ENCODE measurements at places on chromosomes 6 and 20. TPM values are rescaled to one million over a fixed set of nuclear protein-coding genes. Genes with fewer than 3 reads are reported as not detected.

CPNE5 gene
- total RNA-seq: not detected

RIOK1 gene
- 11.5 TPM for total RNA-seq

GNAS-AS1 gene
- not detected for total RNA-seq

FKBP1C gene
- total RNA-seq: 2.3 TPM

ADAM33 gene
- 0.03 TPM for total RNA-seq

PACRG gene
- not detected for total RNA-seq

NHLRC1 gene
- 1.9 TPM for total RNA-seq

ANKRD66 gene
- not detected for total RNA-seq

USP49 gene
- 0.96 TPM for total RNA-seq

IMPG1 gene
- not detected for total RNA-seq

COL11A2 gene
- total RNA-seq: 0.92 TPM

MMP24 gene
- total RNA-seq: 23.3 TPM

PROKR2 gene
- total RNA-seq: not detected

CTCFL gene
- 0.06 TPM for total RNA-seq

KIFC1 gene
- 47.9 TPM for total RNA-seq

OR2B3 gene
- total RNA-seq: not detected

LGSN gene
- total RNA-seq: 3.3 TPM

NKAIN2 gene
- total RNA-seq: not detected

GPR6 gene
- not detected for total RNA-seq

PI3 gene
- 1.8 TPM for total RNA-seq

NOTCH4 gene
- total RNA-seq: 0.36 TPM

SLC17A9 gene
- total RNA-seq: 0.05 TPM

ADGRB3 gene
- not detected for total RNA-seq

TREM1 gene
- 0.14 TPM for total RNA-seq

SIRPA gene
- total RNA-seq: 25.7 TPM

DNMT3B gene
- total RNA-seq: 4.0 TPM

SLC24A3 gene
- total RNA-seq: not detected

NINL gene
- total RNA-seq: 14.5 TPM

ATAT1 gene
- 5.9 TPM for total RNA-seq

CCR6 gene
- 0.07 TPM for total RNA-seq

MEP1A gene
- total RNA-seq: not detected

HRH3 gene
- total RNA-seq: 0.03 TPM

MLN gene
- not detected for total RNA-seq

FRK gene
- 1.2 TPM for total RNA-seq

GCM1 gene
- 0.03 TPM for total RNA-seq

KCNG1 gene
- total RNA-seq: 18.0 TPM

RIMS1 gene
- total RNA-seq: not detected

MANEA gene
- total RNA-seq: 3.7 TPM
